ENCODE measurements at places on chromosomes 3 and 15. TPM values are rescaled to one million over a fixed set of nuclear protein-coding genes. Genes with fewer than 3 reads are reported as not detected.

- DNase-seq = no peak
Observed at GRCh38 chr3:58388550-58389091, 45.0 kb downstream of the PDHB start.

DNA sequence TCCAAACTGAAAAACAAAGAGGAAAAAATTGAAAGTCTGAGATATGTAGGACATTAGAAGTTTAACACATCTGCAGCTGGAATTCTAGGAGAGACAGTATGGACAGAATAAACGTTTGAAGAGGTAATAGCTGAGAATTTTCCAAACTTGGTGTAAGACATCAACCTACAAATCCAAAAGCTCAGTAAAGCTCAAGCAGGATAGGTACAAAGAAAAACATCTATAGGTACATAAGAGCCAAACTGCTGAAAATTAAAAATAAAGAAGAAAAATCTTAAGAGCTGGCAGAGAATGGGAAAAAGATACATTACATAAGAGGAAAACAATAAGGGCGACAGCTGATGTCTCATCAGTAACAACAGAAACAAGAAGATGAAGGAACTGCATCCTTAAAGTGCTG, 22.8 kb upstream of the C3orf22 start:
- no peak for DNase-seq

- no peak for DNase-seq
Observed at GRCh38 chr3:123282461-123282860, 80.7 kb downstream of the SEC22A start.

- no peak for DNase-seq
Observed at GRCh38 chr3:44968447-44968858, 7.5 kb downstream of the ZDHHC3 start.

DNA sequence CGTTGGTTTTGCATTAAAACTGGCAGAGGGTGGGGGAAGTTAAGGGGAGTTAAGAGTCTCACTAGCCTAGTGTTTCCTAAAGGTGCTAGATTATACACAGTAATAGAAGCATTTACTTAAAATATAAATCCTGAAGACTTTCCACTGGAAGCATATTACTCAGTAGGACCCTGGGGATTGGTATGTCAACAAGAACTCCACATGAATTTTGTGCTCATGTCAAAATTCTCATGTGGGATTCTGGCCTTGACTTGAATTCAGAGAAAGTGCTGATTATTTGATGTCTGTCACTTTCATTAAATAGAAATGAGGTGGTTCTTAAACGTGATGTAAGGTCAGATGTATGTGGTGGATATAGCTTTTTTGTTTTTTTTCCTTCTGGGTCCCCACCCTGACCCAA, 997.2 kb downstream of the TUSC7 start:
- DNase-seq = no peak

The ZNF620 gene
- polyA plus RNA-seq = 2.1 TPM
